ENCODE measurements at places on chromosomes 1 and 21.

GRCh38 chr1:76352741-76353435, 278.3 kb downstream of the ST6GALNAC3 start:
- no peak for DNase-seq

GRCh38 chr1:58695206-58695605, 4.7 kb downstream of the MYSM1 start:
- no peak for DNase-seq

- no peak for DNase-seq
These were observed 648 bp upstream of the DR1 start for GRCh38 chr1:93344886-93345632.

DNA sequence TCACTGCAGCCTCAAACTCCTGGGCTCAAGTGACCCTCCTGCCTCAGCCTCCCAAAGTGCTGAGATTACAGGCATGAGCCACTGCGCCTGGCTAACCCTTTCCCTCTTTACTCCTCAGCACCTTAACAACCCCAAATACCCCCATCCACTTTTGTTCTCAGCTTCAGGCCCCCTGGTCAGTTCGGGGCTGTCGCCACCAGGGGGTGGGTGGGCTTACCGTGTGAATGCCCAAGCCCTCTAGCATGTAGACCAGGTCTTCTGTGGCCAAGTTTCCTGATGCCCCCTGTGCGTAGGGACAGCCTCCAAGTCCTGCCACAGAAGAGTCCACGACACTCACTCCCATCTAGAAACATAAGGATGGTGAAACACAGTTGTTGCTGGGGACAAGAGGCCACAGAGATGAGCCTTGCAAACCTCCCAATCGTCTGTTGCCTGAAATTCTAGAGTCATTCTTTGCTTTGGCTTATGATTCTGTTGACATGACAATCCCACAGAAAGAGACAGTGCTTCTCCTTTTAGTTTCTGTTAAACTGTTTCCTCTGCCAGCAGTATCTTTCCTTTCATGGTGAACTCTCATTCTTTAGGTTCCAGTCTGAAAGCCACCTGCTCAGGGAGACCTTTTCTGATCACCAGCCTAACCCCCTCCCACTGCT, 3.8 kb upstream of the GALE start:
- DNase-seq, result no peak

DNA sequence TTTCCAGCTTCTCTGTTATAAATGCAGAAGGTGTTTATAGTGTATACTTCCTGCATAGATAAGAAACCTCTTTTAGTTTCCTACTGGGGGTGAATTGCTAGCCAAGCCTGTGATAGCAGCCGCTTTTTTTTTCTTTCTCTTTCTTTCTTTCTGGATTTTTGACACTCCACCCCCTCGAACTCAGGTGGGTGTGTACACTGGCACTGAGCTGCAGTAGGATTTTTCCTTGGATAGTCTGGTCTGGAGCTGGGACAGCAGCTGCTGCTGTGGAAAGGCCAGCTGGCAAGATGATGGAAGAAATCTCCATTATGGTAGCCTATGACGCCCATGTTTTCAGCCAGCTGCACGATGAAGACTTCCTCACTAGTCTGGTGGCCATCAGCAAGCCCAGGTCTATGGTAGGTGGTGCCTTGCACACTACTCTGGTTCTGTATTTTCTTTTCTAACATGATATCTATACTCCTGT, 122.5 kb upstream of the CACYBP start:
- no peak for DNase-seq

DNA sequence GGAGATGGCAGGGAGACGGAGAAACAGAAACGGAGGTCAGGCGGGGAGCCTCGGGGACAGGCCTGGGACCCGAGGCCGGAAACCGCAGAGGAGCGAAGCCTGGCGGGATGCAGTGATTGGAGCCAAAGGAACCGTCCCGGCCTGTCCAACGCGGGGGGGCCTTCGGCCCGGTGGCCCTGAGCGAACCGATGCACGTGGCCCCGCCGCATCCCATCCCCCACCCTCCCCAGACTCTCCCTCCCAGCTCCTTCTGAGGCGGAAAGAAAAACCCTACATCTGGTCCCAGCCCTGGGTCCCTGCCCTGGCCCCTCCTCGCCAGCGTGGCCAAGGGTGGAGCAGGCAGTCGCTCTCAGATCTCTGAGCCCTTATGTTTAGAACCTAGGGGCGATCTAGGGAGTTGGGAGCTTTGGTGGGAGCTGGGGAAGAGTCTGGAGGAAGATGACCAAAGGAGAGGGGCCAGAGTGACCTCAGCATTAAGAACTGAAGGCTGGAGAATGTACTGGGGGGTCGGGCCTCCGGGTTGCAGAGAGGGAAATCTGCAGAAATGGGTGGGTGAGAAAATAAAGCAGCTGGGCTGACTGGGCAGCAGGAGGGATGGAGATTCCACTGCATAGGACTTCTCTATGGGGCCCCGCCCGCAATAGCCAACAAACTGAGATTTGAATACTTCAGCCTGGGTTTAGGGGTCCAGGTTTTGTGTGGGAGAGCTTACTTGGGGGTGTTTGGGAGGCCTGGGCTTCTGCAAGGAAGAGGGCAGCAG, 1.5 kb upstream of the CRABP2 start:
- DNase-seq, result no peak

DNA sequence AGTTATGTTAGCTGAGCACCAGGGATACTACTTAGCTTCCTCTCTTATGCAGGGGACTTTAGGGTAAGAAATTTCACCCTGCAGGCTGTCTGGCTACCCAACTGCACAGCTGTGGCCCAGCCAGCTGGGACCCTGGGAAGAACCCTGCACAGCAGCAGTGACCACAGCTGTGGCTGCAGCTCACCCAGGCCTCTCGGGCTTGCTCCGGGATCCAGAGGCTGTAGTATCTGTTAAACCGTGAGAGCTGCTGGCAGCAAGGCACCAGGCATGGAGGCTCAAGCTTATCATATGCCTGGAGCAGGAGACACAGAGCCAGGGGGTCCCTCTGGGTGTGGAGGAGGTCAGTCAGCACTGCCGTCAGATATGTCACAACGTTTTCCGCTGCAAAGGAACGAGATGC, 40.3 kb downstream of the URB1 start:
- no peak for DNase-seq

- no peak for DNase-seq
These were observed 3.0 kb upstream of the HCRTR1 start for GRCh38 chr1:31614414-31615005.

DNA sequence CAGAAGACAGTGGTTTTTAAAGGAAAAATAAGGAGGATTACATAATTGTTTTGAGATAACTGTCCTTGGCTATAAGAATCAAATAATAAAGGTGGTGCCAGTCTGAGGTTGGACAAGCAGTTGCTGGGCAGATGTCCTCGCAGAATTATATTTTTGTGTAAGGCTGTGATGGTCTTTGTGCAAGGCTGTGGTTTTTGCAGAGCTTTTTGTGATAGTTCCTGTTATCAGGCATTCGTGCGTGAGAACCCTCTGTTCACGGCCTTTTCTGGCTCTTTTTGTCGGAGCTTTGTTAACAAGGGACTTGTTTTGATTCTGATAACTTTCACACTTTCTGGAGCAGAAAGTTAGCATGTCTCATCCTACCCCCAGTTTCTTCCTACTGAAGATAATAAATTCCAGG, 33.4 kb downstream of the SH3BP5L start:
- no peak for DNase-seq

GRCh38 chr1:62294261-62294660, 25.0 kb downstream of the KANK4 start:
- no peak for DNase-seq

DNA sequence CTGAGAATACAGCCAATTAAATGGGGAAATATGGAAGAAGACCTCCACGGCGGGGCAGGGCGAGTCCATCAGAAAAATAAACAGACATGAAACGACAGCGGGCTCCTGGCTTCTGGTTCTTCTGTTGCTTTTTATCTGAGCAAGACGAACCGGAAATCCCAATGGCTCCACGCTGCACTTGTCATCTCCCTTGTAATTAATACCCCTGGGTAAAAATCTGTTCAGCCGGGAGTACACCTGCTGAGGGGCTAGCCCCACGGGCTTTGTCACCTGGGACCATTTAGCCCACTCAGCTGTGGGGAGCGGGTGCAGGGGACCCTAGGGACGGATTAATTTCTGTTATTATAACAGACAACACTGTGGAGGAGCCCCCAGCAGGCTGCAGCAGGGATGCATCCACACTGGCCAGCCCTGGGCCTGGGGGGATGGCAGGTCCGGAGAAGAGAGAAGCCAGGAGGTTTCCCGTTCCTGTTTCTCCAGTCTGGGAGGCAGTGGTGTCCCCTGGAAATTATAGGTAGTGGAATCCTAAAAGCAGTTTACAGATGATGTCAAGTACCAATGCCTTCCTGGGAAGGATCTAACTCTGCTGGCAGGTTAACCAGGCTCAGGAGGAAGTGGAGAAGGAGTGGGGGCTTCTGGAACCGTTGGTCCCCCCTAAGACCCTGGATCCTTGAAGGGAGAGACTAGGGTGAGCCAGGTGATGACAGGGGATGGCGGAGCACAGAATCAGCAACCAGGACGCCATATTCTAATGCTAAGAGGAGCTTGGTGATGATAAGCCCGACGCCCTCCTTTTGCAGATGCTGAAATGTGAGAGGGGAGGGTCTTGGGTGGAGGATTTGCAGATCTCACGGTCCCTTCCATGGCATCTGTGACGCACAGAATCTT, 566.1 kb downstream of the PTPRU start:
- DNase-seq, result no peak

DNA sequence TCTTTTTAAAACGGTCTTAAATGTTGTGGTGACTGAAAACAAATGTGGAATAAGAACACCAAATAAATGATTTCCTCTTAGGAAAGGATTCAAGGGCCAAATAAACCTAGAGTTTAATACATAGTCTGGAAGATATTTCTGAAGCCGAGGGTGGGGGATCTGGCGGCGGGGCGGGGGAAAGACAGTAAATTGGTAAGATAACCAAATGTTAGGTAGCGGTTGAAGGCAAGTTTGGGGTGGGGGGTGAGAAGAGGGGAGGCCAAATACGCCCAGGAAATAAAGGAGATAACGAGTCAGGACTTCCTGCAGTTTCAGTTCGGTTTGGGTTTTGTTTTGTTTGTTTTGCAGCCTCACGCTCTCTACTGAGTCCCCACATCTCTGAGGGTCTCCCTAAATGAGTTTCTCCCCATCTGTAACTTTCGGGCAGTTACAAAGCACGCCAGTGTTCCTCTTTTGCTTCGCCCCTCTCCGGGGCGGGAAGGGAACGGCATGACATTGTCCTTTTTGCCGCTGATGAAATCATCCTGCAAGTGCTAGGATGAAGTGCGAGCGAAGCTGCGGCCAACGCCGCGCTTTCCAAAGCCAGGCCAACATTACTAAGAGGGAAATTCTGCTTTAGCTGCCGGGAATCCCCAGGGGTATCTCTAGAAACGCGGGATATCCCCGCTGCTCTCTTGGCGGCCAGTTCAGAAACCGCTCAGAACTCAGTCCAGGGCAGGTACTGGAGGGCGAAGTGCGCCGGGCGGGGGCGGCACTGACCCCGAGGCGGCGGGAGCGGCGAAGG, 844 bp downstream of the NIBAN1 start:
- DNase-seq, result peak; percentile 12

GRCh38 chr1:5955479-5955977, 36.7 kb downstream of the NPHP4 start:
- DNase-seq, result no peak

DNA sequence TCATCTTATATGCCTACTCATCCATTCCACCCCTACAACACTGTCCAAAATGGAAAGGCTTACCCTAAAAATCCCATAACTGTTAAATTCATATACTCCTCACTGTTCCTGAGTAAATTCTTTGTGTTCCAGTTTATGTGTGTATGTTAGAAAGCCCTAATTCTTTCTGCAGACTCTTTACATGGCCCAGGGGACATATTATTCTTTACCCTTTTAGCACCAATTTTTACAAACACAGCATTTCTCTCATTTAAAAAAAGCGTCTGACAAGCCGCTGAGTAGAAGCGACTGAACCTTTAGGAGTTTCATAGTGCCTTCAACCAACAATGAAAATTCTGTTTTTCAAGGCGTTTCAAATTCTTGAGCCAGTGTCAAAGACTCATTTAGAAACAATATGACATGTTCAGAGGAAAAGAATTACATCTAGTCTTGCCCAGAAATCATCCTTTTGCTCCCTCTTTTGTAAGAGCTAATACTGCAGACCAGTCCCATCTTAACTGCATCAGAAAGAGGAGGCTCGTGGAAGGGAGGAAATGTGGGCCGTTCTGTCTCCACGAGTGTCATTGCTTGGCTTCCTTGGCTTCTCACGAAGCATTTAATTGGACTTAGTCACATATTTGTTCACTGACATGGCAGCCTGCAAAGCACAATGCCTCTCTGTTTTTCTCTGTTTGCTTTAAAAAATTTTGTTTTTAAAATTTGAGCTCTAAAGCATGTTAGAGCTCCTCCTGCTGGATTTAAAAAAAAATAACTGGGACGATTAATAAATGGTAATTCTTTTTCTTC, 21.3 kb upstream of the C1orf105 start:
- peak; percentile 43 for DNase-seq

DNA sequence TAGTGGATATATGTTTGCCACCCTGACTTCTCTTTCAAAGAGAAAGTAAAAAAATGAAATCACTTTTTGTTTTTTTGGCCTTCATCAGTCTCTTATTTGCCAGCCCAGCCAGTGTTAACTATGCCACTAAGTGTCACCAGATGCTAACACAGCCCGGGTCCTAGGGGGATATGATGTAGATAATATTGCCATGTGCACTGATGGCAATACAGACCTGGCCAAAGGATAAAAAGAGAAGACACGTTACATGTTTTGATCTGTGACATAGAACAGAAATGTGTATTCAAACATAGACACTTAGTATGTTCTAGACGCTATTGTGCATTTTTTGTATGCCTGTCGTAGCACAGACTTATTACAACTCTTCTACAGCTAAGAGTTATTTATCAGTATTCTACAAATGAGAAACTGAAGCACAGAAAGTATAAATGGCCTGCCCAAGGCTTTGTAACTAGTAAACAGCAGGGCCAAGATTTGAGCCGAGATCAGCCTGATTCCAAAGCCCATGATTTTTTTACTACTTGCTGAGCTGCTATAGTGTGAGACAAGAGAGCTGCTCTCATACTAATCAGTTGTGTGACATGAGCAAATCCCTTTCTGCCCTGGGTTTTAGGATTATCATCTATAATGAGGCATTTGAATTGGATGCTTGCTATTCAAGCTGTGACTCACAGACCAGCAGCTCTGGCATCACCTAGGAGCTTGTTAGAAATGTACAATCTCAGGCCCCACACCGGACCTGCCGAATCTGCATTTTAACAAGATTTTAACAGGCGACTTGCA, 6.3 kb downstream of the LRRC53 start:
- DNase-seq, result no peak

DNA sequence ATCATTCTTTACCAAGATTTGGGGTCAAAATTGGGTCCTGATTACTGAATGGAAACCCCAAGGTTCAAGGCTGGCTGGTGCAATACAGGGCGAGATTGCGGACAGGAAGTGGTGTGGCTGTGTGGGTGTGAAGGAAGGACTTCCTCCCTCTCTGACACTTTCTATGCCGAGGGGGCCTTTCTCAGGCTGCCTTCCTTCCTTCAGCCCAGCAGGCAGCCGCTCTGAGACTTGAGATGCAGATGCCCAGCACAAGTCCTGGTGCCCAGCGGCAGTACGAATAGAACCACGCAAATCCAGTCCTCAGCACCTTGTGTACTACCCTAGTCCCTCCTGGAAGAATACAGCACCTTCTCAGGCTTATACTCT, 16.3 kb downstream of the BATF3 start:
- no peak for DNase-seq

GRCh38 chr1:246930830-246931548, 759 bp downstream of the AHCTF1 start:
- peak; percentile 6 for DNase-seq
